Fibroblast of skin of scalp (primary cell): ENCODE measurements at places on chromosomes 16 and 17.

DNA sequence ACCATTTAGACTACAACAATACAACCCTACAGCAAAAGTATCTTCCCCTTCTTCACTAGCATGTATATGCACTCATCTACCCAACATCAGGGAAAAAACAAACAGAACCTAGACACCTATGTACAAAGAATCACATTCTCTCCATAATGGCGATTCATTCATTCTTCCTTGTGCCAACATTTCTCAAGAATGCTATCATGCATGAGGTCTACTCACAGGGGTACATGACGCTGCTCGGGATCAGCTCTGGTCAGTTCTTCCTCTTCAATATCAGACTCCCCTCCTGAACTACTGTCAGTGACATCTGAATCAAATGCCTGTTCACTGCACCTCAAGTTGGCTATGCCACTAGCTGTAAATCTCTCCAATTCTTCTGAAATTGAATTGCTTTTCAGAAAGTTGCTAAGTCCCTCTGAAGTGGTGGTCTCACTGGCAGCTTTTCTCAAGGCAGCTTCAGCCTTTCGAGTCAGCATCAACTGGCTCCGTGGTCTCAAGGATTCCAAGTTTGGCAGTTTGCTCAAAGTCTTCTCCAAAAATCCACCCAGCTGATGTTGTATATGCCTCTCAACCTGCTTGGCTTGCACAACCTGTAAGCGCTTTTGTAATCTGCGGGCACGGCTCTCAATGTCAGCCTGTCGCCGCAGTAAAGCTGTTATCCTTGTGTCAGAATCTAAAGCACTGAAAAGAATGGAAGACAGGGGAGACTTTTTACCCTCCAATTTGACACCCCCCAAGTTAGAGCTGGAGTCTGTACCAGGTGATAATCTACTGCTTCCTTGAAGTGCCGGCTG lies 22.4 kb downstream of the KANSL1 start:
- no peak for DNase-seq

DNA sequence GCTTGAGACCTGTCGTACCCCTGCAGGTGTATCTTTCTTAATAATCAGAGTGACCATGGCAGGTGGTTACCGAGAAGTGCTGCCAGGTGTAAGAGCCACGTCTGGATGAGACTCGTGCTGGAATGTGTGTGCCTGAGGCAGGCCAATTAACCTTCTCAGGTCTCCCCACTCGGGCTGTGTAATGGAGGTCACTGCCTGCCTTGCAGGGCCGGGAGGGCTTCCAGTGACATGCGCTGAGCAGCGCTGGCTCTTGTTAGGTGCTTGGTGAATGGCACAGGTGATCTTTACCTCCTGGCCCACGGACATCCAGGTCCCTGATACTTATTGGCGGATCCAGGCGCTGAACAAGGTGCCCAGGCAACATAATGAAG lies 4.6 kb upstream of the GSE1 start:
- DNase-seq, result no peak

GRCh38 chr17:10745231-10745630 lies 15.4 kb upstream of the TMEM220 start:
- DNase-seq, result no peak

DNA sequence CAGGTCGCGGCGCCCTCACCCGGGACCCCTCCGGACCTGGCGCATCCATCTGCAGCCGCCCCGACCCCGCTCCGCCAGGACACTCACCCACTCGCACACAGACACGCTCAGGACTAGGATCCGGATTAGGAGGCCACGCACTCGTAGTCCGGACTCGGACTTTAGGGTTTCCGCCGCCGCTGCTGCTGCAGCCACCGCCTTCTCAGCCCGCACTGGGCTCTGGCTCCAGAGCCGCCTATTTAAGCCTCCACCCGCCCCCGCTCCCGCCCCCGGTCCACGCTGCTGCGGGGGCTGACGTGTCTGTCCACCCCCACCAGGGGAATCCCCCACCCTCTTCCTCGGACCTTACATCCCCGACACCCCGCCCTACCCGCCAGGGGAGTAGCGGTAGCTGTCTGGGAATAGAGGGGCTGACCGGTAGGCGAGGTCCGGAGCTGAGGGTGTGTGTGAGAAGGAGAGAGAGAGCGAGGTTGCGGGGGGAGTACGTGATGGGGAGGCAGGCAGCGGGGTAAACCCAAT lies at the start of gene RRAD:
Gene RRAD (minus strand): TSS at position 214 of the 519 bp plus-strand sequence. CDS start 356 bp downstream, outside the sequence.
- DNase-seq, result no peak

DNA sequence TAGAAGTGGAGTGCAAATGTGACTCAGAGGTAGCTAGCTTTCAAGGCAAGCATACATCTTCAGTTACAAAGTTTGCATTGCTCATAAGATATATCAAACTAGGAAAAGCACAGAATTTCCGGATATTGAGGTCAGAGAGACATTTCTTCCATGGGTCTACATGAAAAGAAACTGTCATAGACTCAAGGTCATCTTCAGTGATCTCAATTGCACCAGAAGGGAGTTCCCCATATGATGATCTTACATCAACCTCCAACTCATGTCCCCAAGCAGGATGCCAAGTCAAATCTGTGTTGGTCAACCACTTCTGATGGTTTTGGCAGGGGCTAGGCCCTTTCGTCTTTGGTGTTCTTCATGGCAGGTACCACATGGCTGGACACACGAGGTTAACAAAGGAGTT lies 459.9 kb upstream of the MAF start:
- DNase-seq, result no peak

DNA sequence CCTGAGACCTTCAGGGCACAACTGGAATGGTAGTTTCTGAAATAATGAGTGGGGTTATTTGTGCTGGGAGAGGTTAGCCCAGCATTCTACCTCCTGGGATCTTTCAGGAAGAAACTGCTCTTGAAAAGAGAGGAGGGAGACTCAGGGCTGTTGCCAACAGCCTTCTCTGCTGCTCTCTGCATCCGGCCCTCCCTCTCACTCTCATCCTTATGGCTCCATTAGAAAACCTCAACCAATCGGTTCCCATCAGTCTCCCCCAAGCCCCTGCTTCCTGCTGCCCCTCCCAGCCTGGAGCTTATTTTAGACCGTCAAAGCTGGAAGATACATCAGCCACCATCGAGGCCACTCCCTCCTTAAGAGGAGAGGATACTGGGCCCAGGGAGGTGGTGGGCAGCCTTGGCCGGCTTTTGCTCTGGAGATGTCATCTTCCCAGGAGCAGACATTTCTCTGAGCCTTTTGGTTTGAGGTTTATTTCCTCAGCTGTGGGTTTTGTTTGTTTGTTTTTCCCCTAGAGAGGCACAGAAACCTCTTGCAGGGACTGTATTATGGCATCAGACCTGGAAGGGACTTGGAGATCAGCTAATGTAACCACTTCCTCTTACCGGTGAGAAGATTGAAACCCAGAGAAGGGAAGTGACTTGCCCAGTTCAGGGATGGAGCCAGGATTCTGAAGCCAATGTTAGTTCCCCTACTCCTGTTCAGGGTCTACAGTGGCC lies 2.7 kb downstream of the MPRIP start:
- DNase-seq, result peak; percentile 87

GRCh38 chr16:19994466-19995170 lies 79.1 kb downstream of the GPR139 start:
- DNase-seq, result no peak

DNA sequence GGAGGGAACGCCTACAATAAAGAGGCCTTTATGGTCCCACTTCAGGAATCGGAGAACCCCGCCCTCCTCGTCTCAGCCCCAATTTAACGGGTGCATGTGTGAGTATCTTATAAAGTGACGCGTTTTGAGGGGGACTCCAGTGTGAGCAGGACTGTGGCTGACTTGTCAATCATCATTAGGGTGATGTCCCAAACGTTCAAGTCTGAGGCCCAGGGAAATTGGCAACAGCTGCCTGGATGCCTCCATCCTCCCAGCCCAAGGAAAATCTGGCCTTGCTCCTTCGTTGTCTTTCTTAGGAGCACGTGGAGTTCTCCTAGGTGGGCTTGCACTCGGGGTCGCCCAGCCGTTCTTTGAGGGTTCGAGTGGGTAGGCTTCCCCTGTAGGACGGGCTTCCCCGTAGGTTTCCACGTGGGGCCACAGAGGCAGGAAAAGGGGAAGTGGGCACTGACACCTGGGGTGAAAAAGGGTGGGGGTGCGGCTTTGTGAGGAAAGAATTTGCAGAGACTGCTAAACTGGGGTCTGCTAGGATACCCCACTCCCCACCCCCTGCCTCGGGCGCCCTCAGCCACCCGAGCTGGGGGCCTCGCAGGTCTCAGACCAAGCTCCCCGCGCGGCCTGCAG lies 561 bp upstream of the HERPUD1 start:
- DNase-seq, result no peak

- peak; percentile 100 for DNase-seq
Measured at GRCh38 chr17:59786536-59787319, 79.3 kb downstream of the VMP1 start.

DNA sequence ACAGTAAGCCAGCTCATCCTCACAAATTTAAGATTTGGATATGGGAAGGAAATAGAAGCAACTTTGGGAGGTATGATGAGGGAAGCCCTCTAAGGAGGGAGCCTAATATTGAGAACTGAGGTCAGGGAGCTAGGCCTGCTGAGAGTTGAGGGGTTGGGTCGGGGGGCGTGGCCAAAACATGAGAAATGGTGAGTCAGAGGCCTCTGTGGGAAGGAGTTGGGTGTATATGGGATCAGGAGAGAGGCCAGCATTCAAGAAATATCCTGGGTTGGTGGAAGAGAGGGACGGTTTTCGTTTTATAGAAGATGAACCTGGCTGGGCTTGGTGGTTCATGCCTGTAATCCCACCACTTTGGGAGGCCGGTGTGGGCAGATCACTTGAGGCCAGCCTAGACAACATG lies 48.4 kb downstream of the CLEC16A start:
- DNase-seq, result peak; percentile 80

- DNase-seq, result no peak
Measured at GRCh38 chr16:53711390-53711789, 7.4 kb downstream of the FTO start.

DNA sequence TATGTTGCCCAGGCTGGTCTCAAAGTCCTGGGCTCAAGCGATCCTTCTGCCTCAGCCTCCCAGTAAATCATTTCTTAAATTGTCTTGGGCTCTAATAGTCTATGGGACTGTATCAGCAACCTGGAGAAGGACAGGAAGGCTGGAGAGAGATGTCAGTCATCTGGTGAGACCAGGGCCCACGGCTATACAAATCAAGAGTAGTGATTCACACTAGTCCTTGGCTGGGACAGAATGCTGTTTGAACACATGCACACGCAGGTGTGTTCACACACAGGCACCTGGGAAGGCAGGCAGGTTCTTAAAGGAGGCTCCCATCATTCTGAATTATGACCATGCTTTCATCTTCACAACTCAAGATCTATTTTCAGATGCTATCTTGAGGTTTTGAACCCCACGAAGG lies 14.1 kb downstream of the NQO1 start:
- DNase-seq, result no peak

DNA sequence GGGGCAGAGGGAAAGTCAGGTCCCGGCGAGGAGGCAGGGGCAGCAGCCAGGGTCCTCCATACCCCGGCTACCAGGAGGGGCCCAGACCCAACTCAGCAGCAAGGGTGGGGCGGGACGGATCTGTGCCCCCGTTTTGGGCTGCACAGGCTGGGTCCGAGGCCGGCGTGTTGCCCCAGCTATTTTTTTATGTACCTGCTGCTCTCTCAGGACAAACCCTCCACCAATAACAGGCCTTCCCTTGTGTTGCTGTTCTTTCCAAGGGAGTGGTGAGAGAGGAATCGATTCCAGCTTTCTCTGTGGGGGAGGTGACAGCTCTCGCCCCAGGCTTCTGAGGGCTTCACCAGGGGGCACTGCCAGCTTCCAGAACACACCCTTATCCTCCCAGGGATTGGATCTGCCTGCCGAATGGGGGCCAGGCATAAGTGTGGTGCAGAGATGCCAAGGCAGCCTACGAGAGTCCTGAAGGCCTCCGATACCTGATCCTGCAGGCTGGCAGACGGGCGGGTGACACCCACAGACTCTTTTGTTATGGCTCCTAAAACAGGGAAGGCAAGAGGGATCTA lies 22.3 kb downstream of the RTN4RL1 start:
- DNase-seq, result no peak

DNA sequence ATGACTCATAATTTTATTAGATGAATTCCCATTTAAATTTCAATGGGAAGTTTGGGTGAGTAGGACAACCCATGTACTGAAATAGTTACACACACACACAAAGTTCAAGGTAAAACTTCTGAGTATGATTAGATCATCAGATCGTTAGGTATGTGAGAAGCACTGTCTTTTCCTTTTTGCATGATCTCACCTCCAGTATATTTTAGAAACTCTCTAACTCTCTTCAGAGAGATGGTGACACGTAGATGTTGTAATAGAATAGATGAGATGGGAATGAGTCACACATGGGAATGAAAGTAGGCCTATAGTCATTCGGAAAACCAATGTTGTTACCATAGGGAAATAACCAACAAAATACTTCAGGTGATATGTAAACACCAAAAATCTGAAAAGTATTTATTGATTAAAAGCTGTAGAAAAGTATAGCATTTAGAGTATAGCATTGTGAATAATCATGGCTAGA lies 22.2 kb downstream of the KRT23 start:
- peak; percentile 92 for DNase-seq

DNA sequence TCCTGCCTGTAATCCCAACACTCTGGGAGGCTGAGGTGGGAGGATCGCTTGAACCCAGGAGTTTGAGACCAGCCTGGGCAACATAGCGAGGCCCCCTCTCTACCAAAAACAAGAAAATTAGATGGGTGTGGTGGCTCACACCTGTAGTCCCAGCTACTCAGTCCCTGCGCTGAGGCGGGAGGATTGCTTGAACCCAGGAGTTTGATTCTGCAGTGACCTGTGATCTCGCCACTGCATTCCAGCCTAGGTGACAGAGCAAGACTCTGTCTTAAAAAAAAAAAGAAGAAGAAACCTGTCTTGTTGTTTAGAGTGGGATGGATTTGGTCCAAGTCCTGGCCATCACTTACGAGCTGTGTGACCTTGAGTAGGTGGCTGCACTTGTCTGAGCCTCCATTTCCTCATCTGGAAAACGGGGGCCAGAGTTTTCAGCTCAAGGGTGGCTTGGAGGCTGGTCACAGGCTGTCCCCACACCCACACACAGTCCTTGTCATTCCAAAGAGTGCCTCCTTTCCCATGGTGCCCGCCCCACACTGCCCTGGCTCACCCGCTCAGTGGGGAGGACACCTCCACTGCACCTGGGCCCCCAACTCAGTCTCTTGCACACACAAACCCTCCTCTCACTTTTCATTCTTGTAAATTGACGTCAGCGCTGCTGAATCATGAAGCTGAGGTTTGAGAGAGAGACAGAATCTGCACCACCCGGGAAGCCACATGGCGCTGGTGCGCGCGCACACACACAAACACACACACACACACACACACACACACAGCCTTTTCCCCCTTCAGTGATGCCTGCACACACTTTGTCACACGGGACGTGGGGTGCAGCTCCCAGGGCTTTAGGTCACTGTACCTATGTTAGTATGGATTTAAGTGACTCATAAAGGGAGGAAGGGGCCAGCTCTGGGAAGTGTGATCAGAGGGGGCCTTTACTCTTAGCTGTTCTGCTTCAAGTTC lies 4.2 kb downstream of the SOCS1 start:
- peak; percentile 68 for DNase-seq

GRCh38 chr16:9225527-9226316 lies 134.3 kb downstream of the HAPSTR1 start:
- peak; percentile 2 for DNase-seq

- no peak for DNase-seq
Measured at GRCh38 chr16:87601401-87601981, 817 bp upstream of the JPH3 start.

- DNase-seq, result peak; percentile 51
Measured at GRCh38 chr17:40122999-40123810, 1.4 kb downstream of the MSL1 start.
